Activated gamma-delta T cell treated with Interleukin-2 at 50 U/mL for 16 hours (primary cell): ENCODE measurements at places on chromosomes 3 and 15.

GRCh38 chr15:99562238-99562637 lies 3.5 kb upstream of the MEF2A start:
- no peak for DNase-seq

DNA sequence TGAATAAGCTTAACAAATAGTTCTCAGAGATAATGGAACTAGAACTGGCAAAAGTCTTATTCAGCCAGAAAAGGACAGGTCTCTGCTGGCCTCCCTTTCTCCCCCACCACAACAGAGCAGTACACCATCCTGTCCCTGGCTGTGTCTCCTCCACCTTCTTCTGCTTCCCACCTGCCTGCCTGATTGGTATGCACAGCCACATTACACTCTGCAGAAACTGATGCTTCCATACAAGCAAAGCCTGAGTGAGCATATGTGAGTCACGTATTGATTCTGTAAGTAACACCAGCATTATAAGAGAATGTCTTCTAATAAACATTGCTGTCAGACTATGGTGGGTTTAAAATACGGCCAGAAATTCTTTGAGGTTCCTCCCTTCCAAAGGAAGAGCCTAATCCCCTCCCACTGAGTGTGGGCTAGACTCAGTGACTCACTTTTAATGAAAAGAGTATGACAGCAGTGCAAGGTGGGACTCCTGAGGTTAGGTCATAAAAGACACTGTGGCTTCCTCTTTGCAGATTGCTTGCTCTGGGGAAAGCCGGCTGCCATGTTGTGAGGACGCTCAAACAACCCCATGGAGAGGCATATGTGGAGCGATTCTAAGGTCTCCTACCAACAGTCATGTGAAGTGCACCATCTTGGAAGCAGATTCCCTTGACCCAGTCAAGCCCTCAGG lies 44.4 kb downstream of the ANXA2 start:
- no peak for DNase-seq

- no peak for DNase-seq
Observed at GRCh38 chr3:71616571-71617021, 33.1 kb upstream of the FOXP1 start.

DNA sequence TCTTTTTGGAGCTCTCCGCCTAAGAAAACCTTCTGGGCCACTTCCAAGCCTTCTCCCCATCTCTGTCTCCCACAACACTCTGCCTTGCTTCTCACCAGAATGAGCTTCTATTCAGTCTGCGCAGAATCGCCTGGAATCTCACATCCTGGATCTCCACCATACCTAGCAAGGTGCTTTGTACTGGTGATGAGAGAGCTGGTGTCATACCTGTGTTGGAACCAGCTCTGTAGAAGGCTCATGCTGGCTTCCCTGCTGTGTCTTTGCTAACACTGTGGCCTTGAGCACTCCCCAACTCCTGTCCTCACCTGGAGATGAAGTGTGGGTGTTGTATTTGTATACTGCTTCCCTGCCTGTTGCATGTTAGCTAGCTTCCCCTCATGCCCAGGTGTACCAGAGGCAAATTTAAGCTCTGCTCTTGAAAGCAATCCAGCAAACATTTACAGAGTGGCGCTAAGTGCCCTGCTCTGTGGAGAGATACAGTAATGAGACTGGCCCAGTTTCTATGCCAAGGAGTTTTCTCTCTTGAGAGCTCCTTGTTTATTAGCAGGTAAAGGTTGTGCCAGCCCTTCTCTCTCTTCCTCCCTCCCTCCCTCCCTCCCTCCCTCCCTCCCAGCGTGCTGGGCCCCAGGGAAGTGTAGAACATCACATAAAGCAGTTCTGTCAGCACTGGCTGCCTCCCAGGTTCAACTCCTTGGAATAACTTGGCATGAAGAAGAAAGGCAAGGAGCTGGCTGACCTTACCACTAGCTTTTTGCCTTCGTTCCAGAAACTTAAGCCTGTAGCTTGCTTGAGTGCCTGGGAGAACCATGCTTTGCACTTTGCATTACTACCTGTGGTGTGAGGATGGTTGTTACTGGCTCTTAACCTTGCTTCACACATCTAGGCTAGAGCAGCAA lies 54.9 kb downstream of the TRIM71 start:
- DNase-seq, result no peak

GRCh38 chr3:49469037-49469935 lies 781 bp upstream of the DAG1 start:
- DNase-seq, result no peak

DNA sequence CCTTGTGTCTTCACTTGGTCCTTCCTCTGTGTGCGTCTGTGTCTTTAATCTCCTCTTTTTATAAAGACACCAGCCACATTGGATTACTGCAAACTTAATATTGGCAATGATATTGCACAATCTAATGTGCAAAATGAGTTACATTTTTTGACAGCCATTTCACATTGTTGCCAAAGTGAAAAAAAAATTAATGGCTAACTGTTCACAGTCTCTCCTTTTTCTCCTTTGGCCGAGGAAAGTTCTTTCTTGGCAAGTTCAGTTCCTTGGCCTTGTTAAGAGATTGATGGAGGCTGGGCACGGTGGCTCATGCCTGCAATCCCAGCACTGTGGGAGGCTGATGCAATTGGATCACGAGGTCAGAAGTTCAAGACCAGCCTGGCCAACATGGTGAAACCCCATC lies 62.2 kb upstream of the ZNF280D start:
- no peak for DNase-seq

- DNase-seq, result no peak
Observed at GRCh38 chr3:191702121-191702520, 241.2 kb downstream of the PYDC2 start.

- DNase-seq, result no peak
Observed at GRCh38 chr3:34863485-34863884, 775.8 kb upstream of the ARPP21 start.

GRCh38 chr15:59420986-59421618 lies 16.9 kb upstream of the FAM81A start:
- no peak for DNase-seq

DNA sequence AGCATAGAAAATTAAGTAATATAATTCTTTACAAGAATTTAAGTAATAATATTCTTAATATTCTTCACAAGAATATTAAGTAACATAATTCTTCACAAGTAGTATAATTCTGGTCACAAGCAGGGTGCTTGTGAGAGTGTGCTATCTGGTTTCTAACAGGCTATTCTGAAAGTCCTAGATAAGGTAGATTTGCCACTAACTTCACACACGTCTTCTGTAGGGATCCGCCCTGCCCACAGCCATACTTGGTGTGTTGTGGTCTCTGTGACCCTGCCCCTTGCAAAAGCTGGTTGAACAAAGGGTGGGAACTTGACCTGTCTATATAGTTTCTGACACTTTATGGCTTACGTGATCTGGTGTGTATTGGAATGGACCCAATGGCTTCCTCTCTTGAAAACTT lies 253.4 kb upstream of the MDFIC2 start:
- DNase-seq, result no peak

GRCh38 chr15:38814891-38815290 lies 250.3 kb upstream of the RASGRP1 start:
- DNase-seq, result no peak

GRCh38 chr15:90765966-90766365 lies 48.8 kb downstream of the BLM start:
- DNase-seq, result no peak

GRCh38 chr3:98709441-98709840 lies 53.7 kb upstream of the ST3GAL6 start:
- DNase-seq, result no peak

GRCh38 chr3:134564991-134565390 lies 79.1 kb downstream of the CEP63 start:
- DNase-seq, result no peak

DNA sequence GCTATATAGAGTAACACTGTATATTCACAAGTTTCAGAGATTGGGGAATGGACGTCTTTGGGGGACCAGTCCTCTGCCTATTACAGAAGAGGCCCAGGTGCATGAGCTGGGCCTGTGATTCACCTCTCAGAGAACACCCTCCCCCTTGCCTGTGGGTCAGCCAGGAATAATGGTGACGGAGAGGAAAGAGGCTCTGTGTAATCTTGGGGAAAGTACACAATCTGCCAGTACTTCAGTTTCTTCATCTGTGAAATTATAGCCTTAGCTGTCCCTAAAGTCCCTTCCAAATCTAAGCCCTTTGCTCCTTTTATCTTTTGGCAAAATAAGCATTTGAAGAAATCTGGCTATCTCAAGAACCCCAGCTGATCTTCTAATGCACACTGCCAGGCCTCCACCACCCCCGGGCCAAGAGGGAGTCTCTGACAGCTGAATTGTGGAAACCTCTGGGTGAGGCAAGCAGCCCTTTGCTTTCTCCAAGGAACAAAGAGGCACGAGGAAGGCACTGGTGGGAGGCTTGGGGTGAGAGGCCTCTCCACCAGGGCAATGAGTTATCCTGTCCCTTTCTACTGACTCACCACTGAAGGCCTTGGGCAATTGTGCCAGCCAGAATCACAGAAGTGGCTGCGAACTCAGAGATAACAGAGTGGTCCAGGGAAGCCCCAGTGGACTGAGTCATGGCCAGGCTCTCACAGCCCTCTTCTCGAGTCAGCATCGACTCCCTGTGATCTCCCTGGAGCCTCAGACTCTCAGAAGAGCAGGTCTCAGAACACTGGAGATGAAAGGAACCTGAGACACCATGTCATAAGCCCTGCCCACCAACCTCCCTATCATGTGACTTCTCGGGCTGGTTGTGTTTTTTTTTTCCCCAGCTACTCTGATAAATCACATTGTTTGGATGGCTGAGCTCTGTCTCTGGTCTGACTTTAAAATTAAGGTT lies 31.8 kb downstream of the CCNL1 start:
- DNase-seq, result peak; percentile 55

- no peak for DNase-seq
Observed at GRCh38 chr3:172519740-172520139, 3.5 kb downstream of the TNFSF10 start.
